ENCODE measurements at places on chromosomes 4 and X. TPM values are rescaled to one million over a fixed set of nuclear protein-coding genes. Genes with fewer than 3 reads are reported as not detected.

DNA sequence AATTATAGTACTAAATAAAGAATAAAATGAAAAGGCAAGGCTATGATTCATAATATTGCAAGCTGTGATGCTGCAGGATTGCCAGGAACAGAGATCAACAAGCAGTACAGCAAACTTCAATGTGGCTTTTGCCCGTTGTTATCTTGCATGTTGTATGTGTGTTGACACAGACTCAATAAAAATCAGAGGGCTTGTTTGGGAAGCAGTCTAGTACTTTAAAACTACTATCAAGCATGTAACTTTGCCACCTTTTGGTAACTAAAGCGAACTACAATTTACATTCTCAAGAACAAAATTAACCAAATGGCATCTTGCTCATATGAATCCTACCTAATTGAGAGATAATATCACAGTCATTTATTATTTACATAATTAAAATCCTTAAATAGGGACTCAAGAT, 79.8 kb upstream of the GPM6A start:
- no peak for DNase-seq

GRCh38 chr4:75497133-75497532, 17.1 kb downstream of the RCHY1 start:
- DNase-seq: no peak

DNA sequence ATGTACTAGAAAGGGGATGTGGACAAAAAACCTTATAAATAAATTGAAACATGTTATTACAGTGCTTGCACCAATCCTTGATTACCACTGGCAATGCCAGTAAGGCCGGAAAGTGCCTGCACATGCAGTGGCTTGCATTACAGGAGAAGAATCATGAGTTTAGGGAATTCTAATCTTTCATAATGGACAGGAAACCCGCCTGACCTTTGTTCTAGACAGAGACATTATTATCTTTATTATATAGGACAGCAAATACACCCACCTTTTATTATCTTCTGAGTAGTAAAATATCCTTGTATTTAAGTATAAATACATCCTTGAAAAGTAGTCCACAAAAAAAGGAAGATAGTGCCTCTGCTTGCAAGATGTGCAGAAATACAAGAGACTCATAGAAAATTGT, 379.9 kb upstream of the LCORL start:
- DNase-seq: no peak

DNA sequence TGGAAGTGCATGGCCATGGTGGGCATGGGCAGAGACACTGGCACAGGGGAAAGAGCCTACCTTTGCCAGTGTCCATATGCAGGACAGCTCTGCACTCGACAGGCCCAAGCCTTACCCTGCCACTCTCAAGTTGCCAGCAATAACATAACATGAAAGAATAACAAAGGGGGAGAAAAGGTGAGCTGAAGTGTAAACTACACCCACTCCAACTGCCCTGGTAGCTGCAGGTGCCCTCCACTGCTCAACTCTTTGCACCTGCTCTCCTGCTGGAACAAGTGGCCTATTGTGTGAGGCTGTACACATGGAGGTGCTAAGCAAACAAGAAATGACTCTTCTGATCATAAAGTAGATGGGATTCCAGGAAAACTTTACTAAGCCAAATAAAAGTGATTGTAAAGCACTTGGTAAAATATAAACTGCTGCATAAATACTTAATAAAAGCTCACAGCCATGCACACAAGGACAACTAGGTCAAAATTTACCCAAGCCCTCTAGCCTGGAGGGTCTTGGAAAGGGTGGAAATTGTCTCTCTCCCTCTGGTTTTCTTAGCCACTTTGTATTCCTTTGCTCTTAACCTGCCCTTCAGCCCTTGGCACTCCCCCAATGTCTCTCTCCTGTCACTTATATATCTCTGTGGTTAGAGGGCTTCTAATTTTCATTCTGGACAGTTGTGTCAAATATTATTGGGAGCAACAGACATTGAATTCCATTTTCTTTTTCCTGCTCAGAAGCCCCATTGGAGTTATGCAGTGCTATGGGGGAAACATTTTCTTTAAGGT, 261.2 kb upstream of the GPC4 start:
- peak; percentile 71 for DNase-seq

DNA sequence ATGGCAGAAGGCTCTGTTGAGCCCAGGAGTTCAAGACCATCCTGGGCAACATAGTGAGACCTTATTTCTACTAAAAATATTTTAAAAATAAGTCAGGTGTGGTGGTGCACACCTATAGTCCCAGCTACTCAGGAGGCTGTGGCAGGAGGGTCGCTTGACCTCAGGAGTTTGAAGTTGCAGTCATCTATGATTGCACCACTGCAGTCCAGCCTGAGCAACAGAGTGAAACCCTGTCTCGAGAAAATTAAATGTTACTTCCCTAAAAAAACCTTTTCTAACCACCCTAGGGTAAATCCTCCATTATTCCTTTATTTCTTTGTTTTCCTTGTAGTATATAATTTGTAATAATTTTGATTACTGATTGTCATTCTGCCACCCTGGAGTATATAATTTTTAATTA, 7.9 kb downstream of the FAM200B start:
- no peak for DNase-seq

DNA sequence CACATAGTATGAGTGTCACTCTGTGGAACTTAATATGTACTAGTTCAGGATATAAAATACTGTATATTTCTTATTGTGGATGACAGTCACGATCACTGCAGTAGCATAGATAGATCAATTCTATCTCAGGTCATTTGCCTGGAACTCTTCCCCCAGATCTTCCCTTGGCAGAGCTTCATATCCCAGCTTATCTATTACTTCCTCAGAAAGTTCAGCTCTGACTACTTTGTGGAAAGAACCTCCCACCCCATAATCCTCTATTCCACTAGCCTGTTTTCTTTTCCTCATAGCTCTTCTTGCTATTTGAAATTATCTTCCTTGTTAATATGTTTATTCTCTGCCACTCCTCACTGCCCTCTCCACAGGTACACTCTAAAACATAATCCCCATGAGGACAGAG, 10.9 kb downstream of the FAM241A start:
- no peak for DNase-seq

DNA sequence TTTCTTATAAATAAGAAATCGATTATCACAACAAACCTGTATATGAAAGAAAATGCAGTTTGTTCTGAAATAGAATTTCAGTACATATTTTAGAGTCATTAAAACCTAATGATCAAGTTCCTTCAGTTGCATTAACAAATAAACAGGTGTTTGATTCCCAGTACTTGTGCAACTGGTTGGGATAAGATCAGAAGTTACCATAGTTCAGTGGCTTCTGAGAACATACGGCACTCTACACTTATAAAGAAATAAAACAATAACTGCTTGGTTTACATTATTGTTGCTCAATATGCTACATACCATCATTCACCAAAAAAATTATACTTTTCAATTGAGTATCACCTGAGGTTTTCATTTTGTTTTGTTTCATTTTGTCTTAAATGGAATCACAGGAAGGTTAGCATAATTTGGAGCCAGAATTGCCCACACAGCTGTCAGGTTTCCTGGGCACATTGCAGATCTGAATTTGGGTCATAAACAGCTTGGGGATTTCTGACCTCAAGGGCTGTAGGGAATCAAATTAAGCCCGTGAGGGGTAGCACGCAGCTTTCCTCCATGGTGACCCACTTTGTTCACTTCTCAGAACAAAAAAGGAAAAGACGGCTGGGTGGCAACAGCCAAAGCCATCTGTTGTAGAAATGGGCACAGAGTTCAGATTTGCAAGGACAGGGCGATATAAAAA, 14.9 kb upstream of the CCNG2 start:
- DNase-seq: no peak

DNA sequence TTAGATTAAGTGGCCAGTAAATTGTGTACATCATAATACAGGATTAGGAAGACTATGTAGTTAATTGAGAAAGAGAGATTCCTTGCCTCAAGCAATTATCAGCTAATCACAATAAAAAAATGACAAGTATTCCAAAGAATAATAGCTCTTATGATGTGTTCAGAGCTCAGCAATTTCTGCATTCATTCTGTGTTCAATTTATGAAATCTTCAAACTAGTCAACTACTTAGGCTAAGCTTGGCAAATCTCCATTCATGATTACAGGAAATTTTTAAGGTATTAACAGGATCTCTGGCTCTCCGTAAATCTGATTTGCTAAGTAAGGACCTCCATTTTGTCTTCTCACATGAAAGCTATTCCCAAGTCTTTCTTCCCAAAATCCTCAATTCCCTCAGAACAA, 256.9 kb upstream of the TEX13A start:
- DNase-seq: no peak

DNA sequence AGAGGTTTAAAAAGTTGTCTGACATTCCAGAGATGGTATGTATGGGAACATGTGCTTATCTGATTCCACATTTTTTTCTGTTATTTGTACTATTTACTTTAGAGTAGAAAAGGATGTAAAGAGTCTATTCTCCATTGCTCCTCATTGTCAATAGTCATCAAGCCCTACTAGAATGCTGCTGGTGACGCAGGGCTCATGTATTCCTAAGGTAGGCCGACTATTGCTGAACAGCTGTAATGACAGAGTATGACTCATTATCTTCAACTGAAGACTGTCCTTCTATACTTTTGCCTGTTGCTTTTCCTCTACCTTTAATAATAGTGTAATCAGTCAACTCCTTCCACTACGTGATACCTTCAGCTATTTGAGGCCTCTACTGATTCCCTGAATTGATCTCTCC, 509.1 kb upstream of the NR3C2 start:
- DNase-seq: no peak

DNA sequence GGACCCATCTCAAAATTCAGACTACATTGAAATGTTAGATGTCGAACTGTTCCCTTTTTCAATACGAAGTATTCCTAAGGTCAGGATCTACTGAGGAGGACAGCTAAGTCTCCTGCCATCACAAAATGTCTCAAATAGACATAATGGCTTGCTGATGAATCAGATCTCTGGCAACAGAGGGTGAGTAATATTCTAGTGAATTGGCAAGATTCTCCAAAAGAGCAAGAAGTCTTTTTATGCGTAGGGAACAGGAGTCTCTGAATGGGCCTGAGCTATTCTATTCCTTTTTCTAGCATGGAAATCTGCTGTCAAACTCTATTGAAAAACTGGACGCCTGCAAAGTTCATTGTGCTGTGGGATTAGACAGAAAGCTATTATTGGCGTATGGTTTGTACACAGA, 145.4 kb downstream of the FNIP2 start:
- no peak for DNase-seq

DNA sequence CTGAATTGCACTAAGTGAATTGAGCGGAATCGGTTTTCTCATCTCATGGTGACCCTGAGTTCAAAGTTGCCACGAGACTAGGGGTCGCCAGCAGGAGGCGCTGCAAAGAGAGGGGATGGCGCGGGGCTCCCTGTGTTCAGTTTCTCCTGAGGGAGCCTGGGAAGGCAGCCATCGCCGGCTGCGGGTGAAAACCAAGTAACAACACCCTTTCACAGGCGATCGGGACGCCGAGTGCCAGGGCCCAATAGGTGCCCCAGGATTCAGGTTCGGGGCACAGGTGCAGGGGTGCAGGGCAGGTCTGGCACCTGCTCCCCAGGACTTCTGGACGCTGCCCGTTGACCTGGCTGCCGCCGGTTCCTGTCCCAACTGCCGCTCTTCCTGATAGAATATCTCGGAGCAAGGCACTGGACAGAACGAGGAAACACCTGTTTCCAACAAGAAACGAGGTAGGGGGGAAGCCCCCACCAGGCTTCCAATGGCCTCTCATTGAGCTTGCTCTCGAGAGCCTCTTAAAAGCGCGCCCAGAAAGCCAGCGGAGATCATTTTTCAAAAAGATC, 1.1 kb upstream of the FGF16 start:
- DNase-seq: peak; percentile 23

The HGFAC gene
- total RNA-seq: 0.52 TPM

- no peak for DNase-seq
Observed at GRCh38 chrX:10074241-10074941, 82.4 kb upstream of the CLCN4 start.

DNA sequence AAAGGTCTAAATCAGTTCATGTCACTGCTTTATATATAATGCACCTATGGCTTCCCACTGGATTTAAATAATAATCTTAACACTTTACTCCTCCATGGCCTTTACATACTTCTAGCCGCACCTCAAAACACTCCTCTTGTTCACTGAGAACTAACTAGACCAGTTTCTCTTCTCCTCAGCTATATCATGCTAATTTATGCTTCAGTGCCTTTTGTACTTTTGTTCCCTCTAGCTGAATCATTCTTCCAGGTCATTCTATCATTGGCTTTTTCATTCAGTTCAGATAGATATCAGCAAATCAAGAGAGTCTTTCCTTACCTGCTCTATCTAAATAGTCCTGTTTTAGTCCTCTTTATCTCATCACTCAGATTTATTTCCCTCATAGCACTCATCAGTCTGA, 64.2 kb downstream of the TET2 start:
- no peak for DNase-seq

- no peak for DNase-seq
Observed at GRCh38 chr4:152283801-152284470, 252.0 kb downstream of the FBXW7 start.

DNA sequence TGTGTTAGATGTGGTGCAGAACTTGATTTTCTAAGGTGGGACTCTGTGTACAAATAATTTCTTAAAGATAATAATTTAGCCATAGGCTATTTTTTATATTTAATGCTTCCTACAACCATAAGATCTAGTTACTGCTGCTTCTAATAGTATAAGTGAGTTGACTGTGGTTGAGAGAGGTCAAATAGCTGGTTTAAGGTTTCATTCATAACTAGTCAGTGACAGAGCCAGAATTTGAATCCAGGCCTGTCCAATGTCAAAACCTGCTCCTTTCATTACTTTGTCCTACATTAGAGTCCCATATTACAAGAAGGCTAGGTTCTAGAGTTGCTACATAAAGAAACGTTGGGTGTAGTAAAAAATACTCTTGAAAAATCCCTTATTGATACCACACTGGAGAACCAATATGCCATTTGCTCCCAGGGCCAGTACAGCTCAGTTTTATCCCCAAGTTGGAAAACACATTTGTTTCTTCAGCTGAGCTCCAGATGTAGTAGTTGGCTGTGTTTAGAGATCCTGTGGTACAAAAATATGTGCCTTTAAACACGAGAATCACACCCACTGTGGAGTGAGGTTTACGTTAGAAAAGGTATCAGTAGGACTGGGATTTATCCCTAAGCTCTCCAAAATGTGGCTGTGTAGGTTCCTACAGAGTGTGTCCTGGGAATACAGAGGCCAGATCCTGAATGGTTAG, 84.3 kb downstream of the REPS2 start:
- no peak for DNase-seq

The CPLX1 gene
- total RNA-seq: 2.7 TPM

The WDR45 gene
- 40.6 TPM for total RNA-seq

The TMEM154 gene
- 1.5 TPM for total RNA-seq

- peak; percentile 70 for DNase-seq
Observed at GRCh38 chrX:2691543-2692220, 587 bp downstream of the CD99 start.

The RBMXL3 gene
- not detected for total RNA-seq

GRCh38 chrX:133636009-133636408, 220.7 kb upstream of the GPC4 start:
- DNase-seq: no peak
